Articular chondrocyte of knee joint (primary cell): ENCODE measurements at places on chromosomes 3 and 15. TPM values are rescaled to one million over a fixed set of nuclear protein-coding genes. Genes with fewer than 3 reads are reported as not detected.

The KBTBD13 gene
- not detected in 2 replicates for total RNA-seq

The ZIC1 gene
- total RNA-seq, result 0.32 and 1.0 TPM in 2 replicates

The TGM4 gene
- not detected in 2 replicates for total RNA-seq

The CILP gene
- 4.6 and 13.8 TPM in 2 replicates for total RNA-seq

The FANCD2OS gene
- not detected in 2 replicates for total RNA-seq

The GOLGA8K gene
- total RNA-seq, result 0.32 and 1.6 TPM in 2 replicates

The RBP2 gene
- not detected in 2 replicates for total RNA-seq

The CFAP44 gene
- total RNA-seq, result 5.9 and 8.9 TPM in 2 replicates
